T1000 (cell line): ENCODE measurements at places on chromosomes 12 and 14.
A peak's percentile ranks its signal among the peaks of the same experiment; 100 is the strongest.

GRCh38 chr12:130764475-130765185 is 48.5 kb upstream of the RIMBP2 start:
- DNase-seq: peak; percentile 47

DNA sequence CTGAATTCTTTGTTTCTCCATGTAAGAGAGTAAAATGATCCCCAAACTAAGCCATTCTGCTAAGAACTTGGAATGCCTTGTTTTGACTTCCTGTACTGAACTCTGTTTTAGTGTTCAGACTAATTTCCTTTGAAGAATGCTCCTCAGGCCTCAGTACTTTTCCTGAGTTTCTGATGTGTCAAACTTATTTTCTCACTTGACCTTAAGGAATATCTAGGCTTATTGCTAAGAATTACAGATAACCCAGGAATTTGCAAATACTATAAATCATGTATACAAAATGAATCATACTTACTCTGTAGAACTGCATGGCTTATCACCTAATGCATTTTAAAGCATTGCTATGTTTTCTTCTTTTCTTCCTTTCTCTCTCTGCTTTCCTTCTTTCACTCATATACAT is 93.1 kb upstream of the PKP2 start:
- DNase-seq: no peak

DNA sequence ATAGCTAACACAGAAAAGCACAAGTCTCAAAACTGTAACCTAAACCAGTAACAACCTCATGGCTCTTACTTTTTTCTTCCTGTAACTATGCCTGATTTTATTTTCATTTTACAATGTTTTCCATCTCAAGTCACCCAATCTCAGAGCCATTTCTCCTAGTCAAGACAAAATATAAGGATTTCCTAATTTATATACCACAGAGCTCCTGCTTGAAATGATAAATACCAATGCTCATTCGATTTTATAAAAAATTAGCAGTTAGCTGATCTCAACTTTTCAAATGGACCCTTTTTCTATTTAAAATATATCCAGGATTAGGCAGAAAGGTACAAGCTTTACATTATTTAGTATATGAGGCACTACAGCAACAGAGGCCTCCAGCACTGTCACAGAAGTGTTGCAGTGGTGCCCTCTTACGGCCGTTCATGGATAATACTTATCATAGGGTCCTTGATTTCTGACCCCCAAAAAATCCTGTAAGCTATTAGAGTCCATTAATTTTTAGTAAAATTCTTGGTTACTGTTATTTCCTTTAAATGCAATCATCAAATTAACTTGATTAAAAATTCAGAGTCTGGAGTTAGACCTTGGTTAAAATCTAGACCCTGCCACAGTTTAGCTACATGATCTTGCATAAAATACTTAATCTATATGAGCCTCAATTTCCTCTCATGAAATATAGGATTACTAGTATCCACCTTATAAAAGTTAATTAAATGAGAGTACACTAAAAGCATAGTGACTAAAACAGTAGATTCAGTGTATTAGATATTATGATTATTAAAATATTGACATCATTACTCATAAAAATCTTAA is 68.3 kb downstream of the SEC23A start:
- no peak for DNase-seq

- DNase-seq: no peak
These were observed 128.2 kb downstream of the GRIP1 start for GRCh38 chr12:66550626-66551025.

GRCh38 chr12:3164454-3165077 is 87.4 kb downstream of the TSPAN9 start:
- no peak for DNase-seq

DNA sequence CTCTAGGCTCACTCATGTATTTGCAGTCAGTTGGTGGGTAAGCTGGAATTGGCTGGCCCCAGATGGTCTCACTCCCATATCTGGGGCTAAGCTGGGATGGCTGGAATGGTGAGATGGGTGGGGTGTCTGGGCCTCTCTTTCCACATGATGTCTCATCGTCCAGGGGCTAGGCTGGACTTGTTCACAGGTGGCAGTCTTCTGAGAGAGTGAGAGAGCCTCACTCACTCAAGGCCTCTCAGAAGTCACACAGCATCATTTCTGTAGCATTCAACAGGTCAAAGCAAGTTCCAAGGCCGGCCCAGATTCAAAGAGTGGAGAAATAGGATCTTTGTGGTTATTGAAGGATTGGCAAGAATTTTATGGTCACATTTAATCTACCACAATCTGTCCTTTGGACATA is 102.7 kb downstream of the UNC79 start:
- no peak for DNase-seq

GRCh38 chr14:100654814-100655740 is 67.9 kb upstream of the BEGAIN start:
- no peak for DNase-seq

- DNase-seq: no peak
These were observed 1.9 kb downstream of the GAPDH start for GRCh38 chr12:6535960-6536847.

- DNase-seq: no peak
These were observed 33.0 kb downstream of the FRMD6 start for GRCh38 chr14:51684760-51685159.

GRCh38 chr14:94100847-94101246 is 9.7 kb upstream of the IFI27 start:
- DNase-seq: peak; percentile 55

DNA sequence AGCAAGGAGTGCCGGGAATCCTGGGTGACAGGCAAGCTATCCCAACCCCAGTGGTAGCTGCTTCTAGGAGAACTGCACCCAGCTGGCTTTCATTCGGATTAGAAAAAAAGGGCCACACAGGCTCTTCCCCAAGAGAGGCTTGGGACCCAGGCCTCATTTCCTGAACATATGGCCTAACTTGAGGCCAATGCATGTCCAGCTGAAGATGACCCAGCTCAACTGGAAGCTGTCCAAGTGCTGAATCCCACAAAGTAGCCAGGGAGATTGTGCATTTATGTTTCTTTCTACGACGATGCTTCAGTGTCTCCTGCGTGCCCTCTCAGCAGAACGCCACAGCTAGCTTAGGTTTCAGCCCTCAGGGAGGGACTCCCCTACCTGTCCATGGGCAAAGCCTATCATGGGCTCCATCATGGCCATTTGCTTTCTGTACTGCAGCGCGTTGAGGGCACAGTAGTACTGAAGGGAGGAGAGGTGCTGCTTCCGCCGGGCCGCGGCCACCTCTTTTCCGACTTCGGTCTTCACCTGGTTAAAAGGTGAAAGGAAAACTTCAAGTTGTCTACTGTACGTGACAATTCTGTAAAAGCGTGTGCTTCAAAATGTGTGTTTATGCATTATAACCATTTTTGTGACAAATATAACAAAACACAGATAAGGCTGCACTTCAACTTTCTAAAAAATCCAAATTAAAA is 29.1 kb downstream of the APPL2 start:
- no peak for DNase-seq

- DNase-seq: no peak
These were observed 51.3 kb upstream of the PTCSC3 start for GRCh38 chr14:36227802-36228201.

- no peak for DNase-seq
These were observed 148.4 kb upstream of the PLEKHG7 start for GRCh38 chr12:92554158-92555073.

DNA sequence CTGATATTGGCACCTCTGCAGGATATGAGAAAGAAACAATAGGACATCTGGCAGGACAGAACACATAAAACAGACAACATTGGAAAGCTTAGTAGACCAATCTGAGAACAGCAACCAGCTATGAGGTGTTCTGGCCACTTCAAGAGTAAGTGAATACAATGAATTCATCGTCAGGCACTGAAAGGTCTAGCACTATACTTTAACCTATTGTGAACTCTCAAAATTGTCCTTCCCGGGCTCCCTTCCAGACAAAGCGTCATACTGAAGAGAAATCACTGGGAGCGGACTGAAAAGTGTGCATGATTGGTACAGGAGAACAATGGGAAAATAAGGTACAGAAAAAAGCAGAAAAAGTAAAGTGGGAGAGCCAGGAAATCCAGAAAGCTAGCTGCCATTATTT is 75.8 kb downstream of the LRP6 start:
- DNase-seq: no peak

DNA sequence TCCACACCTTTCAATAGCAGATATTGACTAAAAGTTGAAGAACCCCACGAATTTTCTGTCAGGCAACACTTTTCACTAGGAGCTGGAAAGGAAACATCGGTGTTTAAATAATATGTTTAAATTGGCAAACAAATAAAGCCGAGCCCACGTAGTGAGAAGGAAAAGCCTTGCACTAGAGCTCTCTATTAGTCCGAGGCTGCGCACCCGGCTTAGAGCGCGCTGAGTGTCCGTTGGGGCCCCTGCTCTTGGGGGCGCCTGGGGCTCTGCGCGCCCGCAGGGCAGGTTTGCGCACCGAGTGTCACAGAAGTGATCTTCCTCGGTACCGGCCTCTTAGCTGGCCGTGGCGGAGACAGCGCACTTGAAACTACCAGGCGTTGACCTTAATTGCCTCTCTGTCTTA is 6.4 kb downstream of the TTC6 start:
- no peak for DNase-seq

- no peak for DNase-seq
These were observed 136.9 kb downstream of the RIMBP2 start for GRCh38 chr12:130579231-130579630.
